ENCODE measurements at places on chromosomes 12 and 14. TPM values are rescaled to one million over a fixed set of nuclear protein-coding genes. Genes with fewer than 3 reads are reported as not detected.

Gene IFNG
- total RNA-seq, result not detected

Gene DNAJC22
- total RNA-seq, result 1.1 TPM

Gene GLS2
- total RNA-seq, result 0.51 TPM

Gene ADAM20
- 1.5 TPM for total RNA-seq
